MCF 10A (cell line): ENCODE measurements at places on chromosomes 16 and 17.

GRCh38 chr17:16969931-16970906, 1.7 kb downstream of the TNFRSF13B start:
- no peak for DNase-seq

DNA sequence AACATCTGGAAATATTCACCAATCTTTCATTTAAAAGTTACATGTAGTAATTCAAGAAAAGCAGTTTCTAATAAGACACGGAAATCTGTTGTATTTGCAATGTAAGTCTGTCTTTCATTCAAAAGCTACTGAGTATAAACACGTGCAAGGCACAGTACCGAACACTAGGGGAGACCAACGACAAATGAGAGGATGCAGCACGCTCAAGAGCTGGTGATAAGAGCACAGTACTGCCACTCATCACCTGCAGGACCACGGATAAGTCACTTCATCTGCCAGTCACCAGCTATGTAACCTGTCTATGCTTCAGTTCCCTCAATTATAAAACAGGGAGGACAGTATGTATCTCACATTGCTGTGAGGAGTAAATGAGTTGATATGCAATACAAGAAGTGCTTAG, 67.1 kb downstream of the CLEC18A start:
- peak; percentile 6 for DNase-seq

- no peak for DNase-seq
Measured at GRCh38 chr17:42000413-42001133, 16.7 kb downstream of the DNAJC7 start.

GRCh38 chr16:29684679-29685078, 5.7 kb downstream of the QPRT start:
- DNase-seq = no peak

- DNase-seq = no peak
Measured at GRCh38 chr16:16041196-16041892, 91.9 kb downstream of the ABCC1 start.

DNA sequence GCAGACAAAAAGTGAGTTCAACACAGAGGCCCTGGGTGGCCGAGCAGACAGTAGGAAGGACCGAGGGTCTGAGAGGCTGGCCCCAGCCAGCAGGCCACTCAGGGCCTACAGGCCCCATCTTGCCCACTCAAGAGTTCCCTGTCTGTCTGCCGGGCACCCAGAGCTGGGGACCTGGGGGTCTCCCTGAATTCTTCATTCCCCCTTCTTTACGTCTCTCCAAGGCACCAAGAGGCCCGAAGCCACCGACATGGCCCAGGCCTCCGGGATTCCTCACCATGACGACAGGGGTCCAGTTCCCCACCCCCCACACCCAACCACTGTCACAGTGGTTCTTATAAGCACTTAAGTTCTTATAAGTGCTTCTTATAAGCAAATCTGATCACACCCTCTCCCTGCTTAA, 49.2 kb downstream of the NOS2 start:
- no peak for DNase-seq

DNA sequence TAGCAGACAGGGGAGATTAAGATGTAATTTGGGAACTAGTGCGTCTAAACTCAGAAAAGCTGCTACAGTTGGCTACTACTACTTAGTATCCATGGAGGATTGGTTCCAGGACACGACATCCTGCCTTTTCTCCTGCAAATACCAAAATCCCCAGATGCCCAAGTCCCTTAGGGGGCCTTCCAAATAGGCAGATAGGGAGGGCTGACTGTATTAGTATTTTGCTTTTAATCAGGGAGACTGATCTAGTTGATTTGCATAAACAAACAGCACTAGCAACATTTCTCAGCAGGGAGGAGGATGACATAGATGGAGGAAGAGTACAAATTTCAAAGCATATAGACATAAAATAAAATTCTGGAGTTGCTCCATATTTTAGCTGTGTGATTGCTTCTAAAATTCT, 621.6 kb upstream of the GOT2 start:
- no peak for DNase-seq

- DNase-seq = no peak
Measured at GRCh38 chr16:26295625-26296304, 604.0 kb downstream of the HS3ST4 start.

DNA sequence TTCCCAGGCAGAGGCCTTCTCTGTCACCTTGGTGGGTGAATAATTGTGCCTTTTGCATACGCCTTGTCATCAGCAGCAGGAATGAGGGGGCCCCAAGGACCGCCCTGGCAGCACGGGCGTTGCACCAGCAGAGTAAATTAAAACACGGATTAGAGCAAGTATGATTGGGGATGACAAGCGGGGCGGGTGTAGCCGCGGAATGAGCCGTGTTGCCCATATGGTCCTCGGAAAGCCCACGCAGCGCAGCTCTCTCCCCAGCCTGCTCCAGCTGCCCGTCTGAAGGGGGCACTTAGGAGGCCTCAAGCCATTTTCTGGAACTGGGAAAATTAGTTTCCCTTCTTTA, 299.4 kb upstream of the IRX3 start:
- DNase-seq = no peak
